ENCODE measurements at places on chromosomes 3 and 15. TPM values are rescaled to one million over a fixed set of nuclear protein-coding genes. Genes with fewer than 3 reads are reported as not detected.

DNA sequence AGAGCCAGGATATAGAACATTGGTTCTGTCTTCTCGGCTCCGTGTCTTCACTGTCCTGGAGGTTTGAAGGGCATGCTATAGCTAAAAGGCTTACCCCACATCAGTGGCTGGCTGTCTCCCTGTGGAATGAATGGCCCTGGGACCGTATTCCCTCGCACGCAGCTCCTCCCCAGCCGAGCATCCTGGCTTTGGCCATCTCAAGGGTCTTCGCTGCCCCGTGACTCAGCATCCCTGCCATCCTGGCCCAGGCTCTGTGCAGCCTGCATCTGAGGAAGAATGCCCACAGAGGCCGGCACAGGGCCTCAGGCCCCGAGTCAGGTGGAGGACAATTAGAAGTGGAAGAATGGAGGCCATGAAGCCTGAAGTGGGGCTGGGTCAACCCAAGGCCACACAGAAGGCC, 11.0 kb downstream of the LOXL1 start:
- DNase-seq: no peak

- DNase-seq: no peak
Measured at GRCh38 chr15:64216730-64217428, 54.1 kb upstream of the PPIB start.

DNA sequence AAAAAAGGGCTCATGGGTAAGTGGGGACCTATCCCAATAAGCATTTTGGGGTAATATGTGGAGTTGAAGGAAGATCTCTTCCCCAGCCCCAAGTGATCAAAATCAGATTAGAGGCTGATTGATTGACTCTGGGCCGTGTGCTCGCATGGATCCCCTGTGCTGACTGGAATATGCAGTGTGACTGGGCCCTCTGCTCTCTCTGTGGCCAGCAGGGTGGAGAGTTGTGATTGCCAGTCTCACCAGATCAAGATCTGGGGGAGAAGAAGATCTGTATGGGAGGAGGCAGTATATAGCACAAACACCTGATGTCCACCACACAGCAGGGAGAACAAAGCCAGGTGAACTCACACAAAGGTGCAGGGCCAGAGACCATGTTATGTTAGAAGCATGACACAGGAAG, 8.8 kb downstream of the NUDT16 start:
- no peak for DNase-seq

The CAPN7 gene
- 45.1 TPM for total RNA-seq

DNA sequence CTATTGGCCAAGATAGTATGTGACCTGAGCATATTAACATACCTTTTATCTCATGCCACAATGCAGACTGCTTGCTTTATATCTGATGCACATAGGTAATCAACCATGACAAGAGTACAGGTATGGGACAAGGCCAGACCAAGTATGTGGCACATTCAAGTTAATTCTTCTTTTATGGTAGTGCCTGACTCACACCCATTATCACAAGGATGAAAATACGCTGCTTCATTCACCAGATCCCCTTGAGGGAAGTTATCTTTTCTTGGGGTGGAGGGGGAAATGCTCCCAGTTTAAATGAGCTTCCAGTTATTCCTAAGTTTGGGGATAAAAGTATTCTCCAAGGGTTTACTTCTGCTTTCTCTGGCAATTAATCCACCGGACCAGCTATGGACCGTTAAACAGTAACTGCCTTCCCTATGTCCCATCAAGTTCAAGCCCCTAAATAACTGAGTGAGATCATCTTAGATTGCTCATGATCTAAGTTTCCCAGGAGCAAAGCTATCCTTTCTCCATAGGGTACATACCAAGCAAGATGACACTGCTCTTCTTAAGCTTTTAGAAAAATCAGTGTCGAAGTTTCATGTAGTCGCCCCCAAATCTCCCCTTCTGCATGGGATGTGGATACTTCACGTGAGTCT, 1.9 kb downstream of the COL8A1 start:
- DNase-seq: no peak
